ENCODE measurements at places on chromosomes 7 and 10. TPM values are rescaled to one million over a fixed set of nuclear protein-coding genes. Genes with fewer than 3 reads are reported as not detected.
A peak's percentile ranks its signal among the peaks of the same experiment; 100 is the strongest.

- no peaks in the 10 kb centered on the region for H3K4me1 ChIP-seq
- DNase-seq = no peak
- H3K36me3 ChIP-seq = no peaks in the 10 kb centered on the region
- H3K27ac ChIP-seq = no peak overlapping the region
- no peak overlapping the region for H3K4me3 ChIP-seq
Observed at GRCh38 chr7:132584796-132585494, 8.7 kb upstream of the PLXNA4 start.

GRCh38 chr7:54544527-54545240 is 2.5 kb downstream of the VSTM2A start:
- H3K4me1 ChIP-seq = peaks cover 11% of the 10 kb centered on the region
- H3K36me3 ChIP-seq = no peaks in the 10 kb centered on the region
- DNase-seq = no peak

- H3K4me3 ChIP-seq = no peak overlapping the region
- DNase-seq = no peak
- no peak overlapping the region for H3K27ac ChIP-seq
Observed at GRCh38 chr7:18361756-18362155, 133.8 kb upstream of the HDAC9 start.

GRCh38 chr10:102752934-102753664 is 9.4 kb downstream of the WBP1L start:
- no peaks in the 10 kb centered on the region for H3K27me3 ChIP-seq
- no peak overlapping the region for H3K4me3 ChIP-seq
- DNase-seq = no peak
- H3K4me1 ChIP-seq = no peaks in the 10 kb centered on the region
- peak overlapping the region; percentile 39 for H3K27ac ChIP-seq

DNA sequence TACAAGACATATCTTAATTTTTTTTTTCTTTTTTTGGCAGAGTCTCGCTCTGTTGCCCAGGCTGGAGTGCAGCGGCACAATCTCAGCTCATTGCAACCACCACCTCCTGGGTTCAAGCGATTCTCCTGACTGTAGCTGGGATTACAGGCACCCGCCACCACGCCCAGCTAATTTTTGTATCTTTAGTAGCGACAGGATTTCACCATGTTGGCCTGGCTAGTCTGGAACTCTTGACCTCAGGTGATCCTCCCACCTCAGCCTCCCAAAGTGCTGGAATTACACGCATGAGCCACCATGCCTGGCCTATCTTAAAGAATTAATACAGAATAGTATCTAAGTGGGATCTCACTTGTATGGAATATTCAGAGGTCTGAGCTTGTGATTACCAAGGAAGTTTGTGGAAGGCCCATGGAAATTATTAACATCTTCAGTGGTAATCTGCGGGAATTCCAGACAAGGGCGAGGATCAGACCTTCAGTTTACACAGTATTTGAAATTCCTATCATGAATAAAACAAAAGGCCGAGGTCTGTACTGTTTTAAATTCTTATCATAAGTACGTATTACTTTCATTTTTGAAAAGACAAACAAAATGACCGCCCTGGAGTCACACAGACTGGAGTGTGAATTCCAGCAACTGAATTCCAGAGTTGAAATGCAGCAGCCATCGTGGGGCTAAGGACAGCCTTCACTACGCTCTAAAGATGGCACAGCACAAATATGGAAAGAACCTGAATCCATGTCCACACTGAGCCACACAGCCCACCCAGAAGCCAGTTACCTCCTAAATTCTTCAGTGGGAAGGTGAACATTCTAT is 16.7 kb downstream of the GPRIN2 start:
- peaks cover 4% of the 10 kb centered on the region for H3K4me1 ChIP-seq
- H3K27me3 ChIP-seq = peaks cover 17% of the 10 kb centered on the region
- H3K4me3 ChIP-seq = no peak overlapping the region
- no peak overlapping the region for H3K27ac ChIP-seq
- H3K36me3 ChIP-seq = no peaks in the 10 kb centered on the region

- H3K36me3 ChIP-seq = no peaks in the 10 kb centered on the region
- H3K4me3 ChIP-seq = no peak overlapping the region
- no peak for DNase-seq
- no peaks in the 10 kb centered on the region for H3K4me1 ChIP-seq
- peaks cover 15% of the 10 kb centered on the region for H3K27me3 ChIP-seq
Observed at GRCh38 chr7:148611692-148612091, 21.1 kb downstream of the C7orf33 start.

DNA sequence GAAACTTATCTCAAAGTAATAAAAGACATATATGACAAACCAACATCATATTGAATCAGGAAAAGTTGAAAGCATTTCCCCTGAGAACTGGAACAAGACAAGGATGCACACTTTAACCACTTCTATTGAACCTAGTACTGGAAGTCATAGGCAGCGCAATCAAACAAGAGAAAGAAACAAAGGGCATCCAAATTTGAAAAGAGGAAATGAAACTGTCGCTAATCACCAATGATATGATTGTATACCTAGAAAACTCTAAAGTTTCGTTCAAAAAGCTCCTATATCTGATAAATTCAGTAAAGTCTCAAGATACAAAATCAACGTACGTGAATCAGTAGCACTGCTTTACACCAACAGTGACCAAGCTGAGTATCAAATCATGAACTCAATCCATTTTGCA is 137.7 kb upstream of the TEX47 start:
- H3K27me3 ChIP-seq = no peaks in the 10 kb centered on the region
- H3K27ac ChIP-seq = no peak overlapping the region
- no peaks in the 10 kb centered on the region for H3K36me3 ChIP-seq
- no peak overlapping the region for H3K4me3 ChIP-seq

GRCh38 chr10:37789590-37789989 is 67.8 kb downstream of the ZNF248 start:
- H3K4me1 ChIP-seq = no peaks in the 10 kb centered on the region
- no peaks in the 10 kb centered on the region for H3K27me3 ChIP-seq
- H3K36me3 ChIP-seq = no peaks in the 10 kb centered on the region
- no peak for DNase-seq

GATA3 gene
- 1.1 TPM for polyA plus RNA-seq

SFXN3 gene
- polyA plus RNA-seq = 23.5 TPM

PPP1R3A gene
- polyA plus RNA-seq = 17.2 TPM

SKAP2 gene
- 2.5 TPM for polyA plus RNA-seq

AS3MT gene
- 42.2 TPM for polyA plus RNA-seq

ANXA7 gene
- 46.4 TPM for polyA plus RNA-seq
